ENCODE measurements at places on chromosomes 13 and 19.
A peak's percentile ranks its signal among the peaks of the same experiment; 100 is the strongest.

DNA sequence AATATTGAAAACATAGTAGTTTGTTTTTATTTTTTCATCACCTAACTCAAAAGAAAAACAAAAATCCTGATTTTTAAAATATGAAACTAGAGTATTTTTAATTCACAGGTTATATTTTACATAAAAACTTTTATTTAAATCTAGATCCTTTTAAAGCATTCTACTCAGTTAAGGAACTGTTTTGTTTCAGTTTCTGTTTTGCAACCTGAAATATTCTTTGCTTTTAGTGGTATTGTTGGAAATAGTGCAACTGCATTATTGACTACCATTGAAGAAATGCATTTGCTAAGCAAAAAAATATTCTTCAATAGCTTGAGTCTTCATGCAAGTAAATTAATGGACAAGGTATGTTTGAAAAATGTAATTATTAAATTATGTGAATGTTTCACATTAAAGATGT lies 43.8 kb downstream of the COG6 start:
- no peak for DNase-seq

DNA sequence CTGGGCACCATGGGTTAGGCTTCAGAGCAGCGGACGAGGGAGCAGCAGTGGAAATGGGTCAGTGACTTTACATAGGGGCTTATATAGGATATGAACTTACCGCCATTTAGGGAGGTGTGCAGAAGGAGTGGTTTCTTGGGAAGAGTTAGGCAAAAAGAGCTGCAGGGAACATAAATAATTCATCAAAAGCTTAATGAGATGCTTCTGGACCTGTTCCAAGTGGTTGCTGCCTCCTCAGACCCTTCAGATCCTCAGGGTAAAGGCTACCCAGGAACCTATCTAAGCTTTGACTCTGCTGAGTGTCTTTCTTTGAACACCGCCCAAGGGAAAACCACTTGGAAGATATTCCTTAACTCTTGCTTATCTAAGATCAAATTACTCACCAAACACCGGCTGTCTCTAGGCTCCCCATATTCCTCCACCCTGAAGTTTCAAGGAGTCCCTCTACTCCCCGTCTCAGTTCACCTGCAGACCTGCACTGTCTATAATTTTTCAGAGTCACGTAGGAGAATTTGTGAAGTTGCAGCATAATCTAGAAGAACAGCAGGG lies at the start of gene IGFL4:
Gene IGFL4, minus strand, starts transcription at position 51 of the 549 bp plus-strand sequence. Its CDS starts 40 bp downstream, at position 11.
- no peak for DNase-seq

DNA sequence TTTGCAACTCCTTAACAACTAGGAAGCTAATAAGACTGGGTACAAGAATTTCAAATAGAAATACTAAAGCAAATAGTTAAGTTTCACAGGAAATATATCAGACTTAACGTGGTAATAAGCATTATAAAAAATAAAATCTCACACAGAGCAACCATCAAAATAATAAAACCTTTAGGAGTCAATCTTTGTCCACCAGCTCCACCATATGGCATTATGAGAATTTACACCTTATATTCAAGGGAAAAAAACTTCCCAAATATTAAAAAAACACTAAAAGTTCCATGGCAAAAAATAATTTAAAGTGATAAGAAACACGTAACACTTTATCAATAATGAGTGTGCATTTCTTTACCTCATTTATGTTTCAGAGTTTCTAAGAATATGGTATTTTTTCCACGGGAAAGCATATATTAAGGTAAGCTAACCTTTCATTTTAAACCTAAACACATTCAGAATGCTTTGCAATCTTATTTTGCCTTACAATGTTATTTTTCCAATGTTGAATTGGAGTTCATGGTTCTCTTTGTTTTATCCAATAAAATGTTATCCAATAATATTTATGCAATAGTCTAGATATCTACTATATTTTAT lies 423.2 kb upstream of the SGCG start:
- DNase-seq, result no peak

DNA sequence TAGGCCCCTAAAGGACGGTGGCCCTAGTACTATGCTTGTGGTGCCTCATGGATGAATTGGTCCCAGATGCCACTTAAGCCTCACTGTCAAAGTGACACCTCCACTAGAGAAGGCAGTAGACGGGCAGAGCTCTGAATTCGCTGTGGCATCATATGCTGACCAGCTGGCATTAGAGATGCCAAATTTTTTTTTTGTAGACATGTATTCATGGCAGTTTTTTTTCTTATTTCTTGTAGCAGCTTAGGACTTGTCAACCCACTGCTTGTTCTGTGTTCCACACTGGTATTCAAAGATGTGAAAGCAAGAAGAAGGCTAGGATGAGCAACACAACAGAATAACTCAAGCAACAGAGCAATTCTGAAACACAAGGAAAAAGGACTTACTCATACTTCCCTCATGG lies 212.5 kb downstream of the DLEU7 start:
- no peak for DNase-seq

DNA sequence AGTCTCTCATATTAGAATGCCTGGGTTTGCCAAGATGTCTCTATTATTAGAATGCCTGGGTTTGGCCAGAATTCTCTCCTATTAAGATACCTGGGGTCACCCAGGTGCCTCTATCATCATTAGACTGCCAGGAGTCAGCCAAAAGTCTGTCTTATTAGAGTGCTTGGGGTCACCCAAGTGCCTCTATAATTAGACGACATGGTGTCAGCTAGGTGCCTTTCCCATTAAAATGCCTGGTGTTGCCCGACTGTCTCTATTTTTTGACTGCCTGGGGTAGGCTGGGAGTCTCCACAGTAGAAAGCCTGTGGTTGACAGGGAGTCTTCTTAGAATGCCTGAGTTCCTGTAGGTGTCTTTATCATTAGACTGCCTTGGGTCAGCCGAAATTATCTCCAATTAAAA lies 1536.6 kb downstream of the UQCRFS1 start:
- DNase-seq, result no peak

GRCh38 chr13:25973576-25973975 lies 78.2 kb downstream of the SHISA2 start:
- DNase-seq, result no peak

GRCh38 chr19:54297759-54298305 lies 15.1 kb downstream of the LILRA5 start:
- no peak for DNase-seq

- no peak for DNase-seq
Observed at GRCh38 chr13:25905611-25906010, 146.2 kb downstream of the SHISA2 start.

DNA sequence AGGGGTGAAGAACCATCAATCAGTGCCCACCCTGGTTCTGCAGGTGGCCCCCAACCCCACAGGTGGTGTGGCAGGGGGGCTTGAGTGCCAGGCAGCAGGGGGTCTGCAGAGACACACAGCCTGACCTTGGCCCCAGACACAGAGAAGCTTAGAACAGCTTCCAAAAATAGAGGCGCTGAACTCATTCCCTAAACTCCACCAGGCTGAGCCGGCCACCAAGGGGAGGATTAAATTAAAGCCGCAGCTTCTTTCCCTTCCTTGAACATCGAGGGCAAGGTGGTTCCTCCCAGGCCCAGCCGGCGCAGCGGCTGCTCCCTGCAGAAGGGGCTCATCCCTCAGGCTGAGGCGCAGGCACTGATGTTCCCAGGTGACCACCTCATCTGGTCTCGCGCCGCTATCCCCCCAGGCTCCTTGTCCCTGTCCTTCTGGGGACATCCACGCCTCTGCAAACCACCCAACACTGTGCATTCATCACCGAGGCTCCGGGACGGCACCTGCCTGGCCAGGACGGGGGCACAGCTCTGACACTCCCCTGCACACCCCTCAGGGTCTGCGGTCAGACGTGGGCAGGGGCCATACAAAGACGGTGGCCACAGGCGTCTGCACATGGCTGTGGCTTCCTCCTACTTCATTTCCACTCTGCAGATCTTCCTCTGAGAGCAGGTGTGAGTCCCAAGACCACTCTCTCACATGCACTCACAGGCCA lies 30.9 kb downstream of the LAMP1 start:
- no peak for DNase-seq

- DNase-seq, result no peak
Observed at GRCh38 chr19:44592451-44592890, 20.9 kb upstream of the IGSF23 start.

GRCh38 chr19:16637535-16637934 lies 9.5 kb upstream of the MED26 start:
- no peak for DNase-seq

- peak; percentile 55 for DNase-seq
Observed at GRCh38 chr13:48892053-48892687, 83.5 kb upstream of the FNDC3A start.

- no peak for DNase-seq
Observed at GRCh38 chr19:34299576-34299975, 45.2 kb downstream of the GARRE1 start.

- DNase-seq, result no peak
Observed at GRCh38 chr19:9801976-9802375, 16.9 kb downstream of the FBXL12 start.

DNA sequence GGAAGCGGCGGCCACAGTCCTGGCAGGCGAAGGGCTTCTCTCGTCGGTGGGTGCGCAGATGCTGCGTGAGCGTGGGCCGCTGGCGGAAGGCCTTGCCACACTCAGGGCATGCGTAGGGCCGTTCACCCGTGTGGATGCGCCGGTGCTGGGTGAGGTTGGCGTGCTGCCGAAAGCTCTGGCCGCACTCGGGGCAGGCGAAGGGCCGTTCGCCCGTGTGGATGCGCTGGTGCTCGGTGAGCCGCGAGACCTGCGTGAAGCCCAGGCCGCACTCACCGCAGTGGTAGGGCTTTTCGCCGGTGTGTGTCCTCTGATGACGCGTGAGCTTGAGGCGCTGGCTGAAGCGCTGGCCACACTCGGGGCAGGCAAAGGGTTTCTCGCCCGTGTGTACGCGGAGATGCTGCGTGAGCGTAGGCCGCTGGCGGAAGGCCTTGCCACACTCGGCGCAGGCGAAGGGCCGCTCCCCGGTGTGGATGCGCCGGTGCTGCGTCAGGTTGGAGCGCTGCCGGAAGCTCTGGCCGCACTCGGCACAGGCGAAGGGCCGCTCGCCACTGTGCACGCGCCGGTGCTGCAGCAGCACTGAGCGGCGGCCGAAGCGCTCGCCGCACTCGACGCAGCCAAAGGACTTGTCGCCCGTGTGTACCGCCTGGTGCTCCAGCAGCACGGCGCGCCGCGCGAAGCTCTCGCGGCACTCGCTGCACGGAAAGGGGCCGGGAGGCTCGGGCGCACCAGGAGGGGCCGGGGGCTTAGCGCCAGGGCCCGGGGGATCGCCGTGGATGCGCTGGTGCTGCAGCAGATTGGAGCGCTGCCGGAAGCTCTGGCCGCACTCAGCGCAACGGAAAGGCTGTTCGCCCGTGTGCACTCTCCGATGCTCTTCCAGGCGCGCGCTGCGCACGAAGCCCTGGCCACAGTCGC lies 4.0 kb upstream of the UBE2M start:
- no peak for DNase-seq

DNA sequence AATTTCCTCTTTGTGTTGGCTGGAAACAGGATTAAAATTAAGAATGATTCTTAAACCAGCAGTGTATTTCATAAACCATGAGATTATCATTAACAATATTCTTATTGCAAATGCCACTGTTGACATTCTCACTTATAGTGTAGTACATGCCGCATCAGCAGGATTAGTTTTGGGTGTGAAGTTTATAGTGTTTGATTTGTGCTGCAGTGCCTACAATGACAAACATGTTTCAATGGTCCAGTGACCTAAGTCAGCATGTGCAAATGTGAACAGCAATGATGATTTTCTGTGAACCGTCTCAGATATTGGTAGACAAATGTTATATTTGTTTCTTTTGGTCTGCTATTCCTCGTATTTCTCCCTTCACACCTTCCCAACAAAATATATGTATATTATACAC lies 49.8 kb upstream of the TDRD3 start:
- no peak for DNase-seq

GRCh38 chr13:51707461-51707860 lies 96.5 kb downstream of the DHRS12 start:
- no peak for DNase-seq

GRCh38 chr19:54147676-54148075 lies 10.1 kb downstream of the CNOT3 start:
- DNase-seq, result no peak

- no peak for DNase-seq
Observed at GRCh38 chr19:7482584-7483439, 6.0 kb downstream of the PEX11G start.

DNA sequence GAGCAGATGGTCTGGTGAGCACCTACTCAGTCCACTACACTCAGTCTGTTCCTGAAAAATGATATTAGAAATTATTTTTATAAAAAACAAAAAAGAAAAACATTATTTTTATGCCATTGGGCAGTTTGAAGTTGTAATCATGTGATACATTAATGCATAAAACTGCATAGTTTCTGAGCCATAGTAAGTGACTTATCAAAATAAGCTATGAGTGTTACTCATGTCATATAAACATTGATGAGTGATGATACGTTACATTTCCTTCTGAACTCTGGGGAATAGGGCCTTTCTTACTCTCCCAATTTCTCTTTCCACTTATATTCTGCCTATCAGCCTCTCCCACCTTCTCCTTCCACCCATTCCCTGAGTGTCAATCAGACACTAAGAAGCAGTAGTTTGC lies 8.9 kb downstream of the ZNF805 start:
- DNase-seq, result no peak

GRCh38 chr13:45276913-45277312 lies 64.1 kb downstream of the TPT1 start:
- no peak for DNase-seq

GRCh38 chr19:48135411-48135810 lies 24.8 kb upstream of the PLA2G4C start:
- no peak for DNase-seq

- no peak for DNase-seq
Observed at GRCh38 chr19:46704379-46705076, 12.4 kb downstream of the PRKD2 start.
